ENCODE measurements at places on chromosomes 7 and 10.
A peak's percentile ranks its signal among the peaks of the same experiment; 100 is the strongest.

GRCh38 chr7:91034459-91035368 is 229.5 kb upstream of the FZD1 start:
- no peak overlapping the region for H3K27ac ChIP-seq
- no peak overlapping the region for H3K4me3 ChIP-seq
- H3K36me3 ChIP-seq: no peaks in the 10 kb centered on the region
- DNase-seq: peak; percentile 34

DNA sequence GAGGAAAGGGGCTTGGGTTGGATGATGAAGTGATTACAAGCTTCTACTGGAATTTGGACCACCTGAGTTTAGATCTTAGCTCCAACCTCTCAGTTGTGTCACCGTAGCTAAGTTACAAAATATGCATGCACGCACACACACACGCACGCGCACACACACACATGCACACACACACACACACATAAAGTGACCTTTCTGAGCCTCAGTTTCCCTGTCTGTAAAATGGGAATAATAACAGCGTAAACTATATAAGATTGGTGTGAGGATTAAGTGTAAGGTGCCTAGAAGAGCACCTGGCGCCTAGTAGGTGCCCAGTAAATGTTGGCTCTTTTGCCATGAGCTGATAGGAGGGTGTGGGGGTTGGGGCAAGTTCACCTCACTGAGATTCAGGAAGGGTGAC is 12.6 kb upstream of the AQP1 start:
- H3K36me3 ChIP-seq: no peaks in the 10 kb centered on the region
- H3K27me3 ChIP-seq: peaks cover 18% of the 10 kb centered on the region
- peaks cover 12% of the 10 kb centered on the region for H3K4me1 ChIP-seq

GRCh38 chr10:83908506-83908905 is 230.8 kb upstream of the GHITM start:
- H3K4me1 ChIP-seq: no peaks in the 10 kb centered on the region
- DNase-seq: no peak
- peaks cover 3% of the 10 kb centered on the region for H3K27me3 ChIP-seq
- no peak overlapping the region for H3K4me3 ChIP-seq

DNA sequence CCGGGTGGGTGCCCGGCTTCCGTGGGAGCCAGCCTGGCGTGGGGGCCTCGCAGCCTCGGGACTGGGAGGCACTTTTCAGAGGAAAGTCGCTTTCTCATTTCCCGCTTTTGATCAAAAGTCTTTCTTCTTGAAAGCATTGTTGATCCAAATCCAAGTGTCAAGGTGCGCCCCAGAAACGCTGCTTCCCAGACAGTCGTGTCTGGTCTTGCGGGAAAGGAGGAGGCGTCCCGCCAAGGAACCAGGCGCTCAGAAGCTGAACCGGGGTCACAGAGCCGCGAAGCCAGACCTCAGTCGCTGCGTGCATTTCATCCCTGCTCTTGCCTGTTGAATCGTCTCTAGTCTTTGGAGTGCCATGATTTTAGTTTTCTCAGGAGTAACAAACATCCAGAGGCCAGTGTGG is 1.1 kb upstream of the BNIP3 start:
- peaks cover 25% of the 10 kb centered on the region for H3K36me3 ChIP-seq
- H3K27ac ChIP-seq: no peak overlapping the region
- H3K4me1 ChIP-seq: peaks cover 35% of the 10 kb centered on the region
- H3K27me3 ChIP-seq: peaks cover 37% of the 10 kb centered on the region
- H3K4me3 ChIP-seq: peak overlapping the region; percentile 66

- no peak overlapping the region for H3K27ac ChIP-seq
- no peaks in the 10 kb centered on the region for H3K4me1 ChIP-seq
- H3K4me3 ChIP-seq: no peak overlapping the region
Measured at GRCh38 chr7:50538478-50538877, 26.7 kb downstream of the DDC start.

GRCh38 chr10:78634835-78635234 is 433.9 kb upstream of the ZMIZ1 start:
- peaks cover 9% of the 10 kb centered on the region for H3K27me3 ChIP-seq
- H3K36me3 ChIP-seq: no peaks in the 10 kb centered on the region
- no peak for DNase-seq
- H3K27ac ChIP-seq: no peak overlapping the region
- no peaks in the 10 kb centered on the region for H3K4me1 ChIP-seq
- H3K4me3 ChIP-seq: no peak overlapping the region

- H3K27me3 ChIP-seq: peaks cover 56% of the 10 kb centered on the region
- no peak for DNase-seq
- H3K27ac ChIP-seq: no peak overlapping the region
- H3K4me3 ChIP-seq: no peak overlapping the region
- H3K36me3 ChIP-seq: no peaks in the 10 kb centered on the region
- H3K4me1 ChIP-seq: peaks cover 7% of the 10 kb centered on the region
Measured at GRCh38 chr7:73769481-73770001, 529 bp downstream of the CLDN3 start.

GRCh38 chr10:70093335-70093944 is 39.2 kb downstream of the AIFM2 start:
- peak overlapping the region; percentile 82 for H3K27ac ChIP-seq
- H3K4me3 ChIP-seq: peak overlapping the region; percentile 78
- peaks cover 37% of the 10 kb centered on the region for H3K4me1 ChIP-seq
- DNase-seq: peak; percentile 41
- H3K36me3 ChIP-seq: peaks cover 17% of the 10 kb centered on the region

DNA sequence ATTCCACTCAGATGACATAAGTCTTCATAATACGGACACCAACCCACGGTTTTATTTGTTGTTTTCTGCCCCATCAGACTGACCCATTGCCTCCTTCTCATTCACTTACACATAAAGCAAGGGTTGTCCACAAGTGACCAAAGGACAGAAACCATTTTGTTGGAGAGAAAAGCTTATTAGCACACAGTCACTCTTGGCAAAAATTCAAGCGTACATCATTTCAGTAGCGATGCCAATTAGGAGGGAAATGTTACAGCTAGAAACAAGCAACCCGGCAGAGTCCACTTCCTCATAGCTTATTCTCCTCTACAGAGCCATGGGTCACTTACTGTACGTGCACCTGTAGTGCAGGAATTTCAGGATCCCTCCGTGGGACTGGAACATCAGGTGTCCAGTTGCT is 23.0 kb downstream of the ABLIM1 start:
- H3K4me3 ChIP-seq: no peak overlapping the region
- H3K4me1 ChIP-seq: peaks cover 16% of the 10 kb centered on the region
- DNase-seq: no peak
- no peak overlapping the region for H3K27ac ChIP-seq

GRCh38 chr10:74949843-74950765 is 123.7 kb downstream of the KAT6B start:
- no peaks in the 10 kb centered on the region for H3K4me1 ChIP-seq
- no peak for DNase-seq
- no peak overlapping the region for H3K27ac ChIP-seq
- H3K36me3 ChIP-seq: no peaks in the 10 kb centered on the region
- no peaks in the 10 kb centered on the region for H3K27me3 ChIP-seq

GRCh38 chr10:18620856-18621255 is 30.5 kb downstream of the NSUN6 start:
- H3K27me3 ChIP-seq: no peaks in the 10 kb centered on the region
- no peak overlapping the region for H3K27ac ChIP-seq
- H3K4me3 ChIP-seq: no peak overlapping the region

- H3K27ac ChIP-seq: no peak overlapping the region
- no peaks in the 10 kb centered on the region for H3K36me3 ChIP-seq
- H3K27me3 ChIP-seq: peaks cover 24% of the 10 kb centered on the region
- H3K4me1 ChIP-seq: no peaks in the 10 kb centered on the region
- no peak overlapping the region for H3K4me3 ChIP-seq
Measured at GRCh38 chr7:43502941-43503340, 80.0 kb upstream of the STK17A start.
